ENCODE measurements at places on chromosomes 13 and 19. TPM values are rescaled to one million over a fixed set of nuclear protein-coding genes. Genes with fewer than 3 reads are reported as not detected.

The NCCRP1 gene
- not detected for total RNA-seq

DNA sequence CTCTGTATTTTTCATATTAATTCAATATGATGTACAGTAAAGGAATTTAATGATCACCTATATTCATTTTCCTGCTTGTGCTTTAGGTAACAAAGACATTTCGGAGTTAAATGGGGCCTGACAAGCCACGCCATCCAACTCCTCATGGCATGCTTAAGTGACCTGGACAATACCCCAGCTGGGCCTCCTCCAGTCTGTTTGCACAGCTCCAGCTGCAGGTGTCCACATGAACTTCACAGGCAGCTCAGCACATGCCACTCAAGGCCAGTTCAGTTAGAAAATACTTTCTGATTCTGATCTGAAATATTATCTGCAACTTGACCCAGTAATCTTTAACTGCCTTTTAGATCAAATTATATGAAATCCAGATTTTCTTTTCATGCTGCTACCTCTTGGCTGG lies 89.6 kb upstream of the SLC15A1 start:
- DNase-seq = no peak

The SH2D3A gene
- total RNA-seq = 0.12 TPM

DNA sequence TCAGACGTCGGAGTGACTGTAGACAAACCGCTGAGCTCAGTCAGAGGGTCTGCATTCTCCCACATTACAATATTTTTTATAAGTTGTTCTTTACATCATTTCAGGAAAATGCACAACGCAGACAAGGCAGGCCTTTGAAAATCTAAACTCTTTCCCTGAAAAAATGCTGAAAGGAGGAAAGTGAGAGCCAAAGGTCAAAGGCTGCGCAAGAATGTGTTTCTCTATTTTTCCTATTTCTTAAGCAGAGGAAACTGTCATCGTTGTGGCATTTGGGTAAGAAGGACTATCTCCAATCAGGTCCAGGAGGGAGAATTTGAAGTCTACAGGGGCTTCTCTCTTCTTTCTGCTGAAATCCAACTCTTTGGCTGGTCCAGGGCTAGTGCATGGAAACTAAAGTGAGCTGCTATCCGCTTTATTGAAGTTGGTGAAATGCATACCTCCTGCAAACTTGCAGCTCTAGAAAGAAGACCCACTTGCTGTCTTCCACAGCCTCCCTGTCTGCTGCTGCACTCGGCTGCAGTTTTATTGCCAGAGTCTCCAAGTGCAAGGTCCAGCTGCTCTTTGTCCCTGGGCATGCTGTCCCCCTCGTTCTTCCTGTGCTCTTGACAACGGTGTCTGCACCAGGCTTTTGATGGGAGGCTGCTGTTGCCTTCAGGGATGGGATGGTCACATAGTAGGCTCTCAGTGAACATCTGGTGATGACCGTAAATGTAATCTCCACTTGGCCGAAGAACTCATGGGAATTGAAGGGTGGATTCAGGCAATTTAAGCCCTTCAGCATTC lies 31.2 kb downstream of the ZNF536 start:
- DNase-seq = no peak

DNA sequence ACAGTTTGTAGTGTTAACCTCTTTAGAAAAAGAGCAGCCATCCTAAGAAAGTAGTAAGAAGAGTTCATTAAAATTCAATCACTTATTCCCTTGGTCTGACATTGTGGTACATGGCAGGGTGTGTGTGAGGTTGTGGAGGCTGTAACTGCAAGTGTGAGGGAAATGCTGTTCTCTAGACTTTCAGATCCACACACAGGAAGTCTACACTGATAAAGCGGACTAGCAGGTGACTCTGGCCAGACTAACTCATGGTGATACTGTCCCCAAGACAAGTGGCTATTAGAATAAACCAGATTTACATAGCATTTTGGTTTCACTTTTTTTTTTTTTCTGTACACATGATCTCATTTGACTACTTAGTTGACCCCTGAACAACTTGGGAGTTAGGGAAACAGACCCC lies 10.0 kb downstream of the MTIF3 start:
- DNase-seq = no peak

GRCh38 chr19:10315335-10316214 lies at the start of gene FDX2:
TSS of gene FDX2 (minus strand) at chr19:10316015. CDS start at chr19:10315996, 19 bp downstream.
- peak; percentile 94 for DNase-seq

DNA sequence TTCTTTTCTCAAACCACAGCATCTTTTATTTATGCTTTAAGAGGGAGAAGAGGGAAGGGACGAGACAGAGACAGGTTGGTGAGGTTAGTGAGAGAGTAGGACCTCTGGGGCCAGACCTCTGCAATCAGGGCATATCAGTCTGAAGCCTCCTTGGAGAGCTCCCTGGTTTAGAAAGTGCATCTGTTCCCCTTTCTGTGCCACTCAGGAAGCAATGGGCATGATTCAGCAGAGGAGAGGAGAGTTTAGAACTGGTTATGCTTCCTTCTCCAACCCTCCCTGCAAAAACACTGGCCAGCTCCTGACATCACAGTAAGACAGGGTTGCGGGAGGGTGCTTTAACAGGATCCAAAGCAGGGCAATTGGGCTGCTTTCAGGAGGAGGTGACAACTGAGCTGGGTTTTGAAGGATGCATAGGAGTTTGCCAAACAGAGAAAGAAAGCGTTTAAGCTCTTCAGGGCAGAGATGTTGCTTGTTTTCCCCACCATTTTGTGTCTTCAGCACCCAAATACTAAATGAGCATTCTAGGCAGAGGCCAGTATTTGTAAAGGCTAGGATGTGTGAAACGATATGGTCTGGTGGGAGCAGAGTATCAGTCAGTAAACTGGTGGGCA lies 33.1 kb downstream of the CERS4 start:
- no peak for DNase-seq

The BEST2 gene
- total RNA-seq = not detected

The DBP gene
- total RNA-seq = 34.2 TPM

DNA sequence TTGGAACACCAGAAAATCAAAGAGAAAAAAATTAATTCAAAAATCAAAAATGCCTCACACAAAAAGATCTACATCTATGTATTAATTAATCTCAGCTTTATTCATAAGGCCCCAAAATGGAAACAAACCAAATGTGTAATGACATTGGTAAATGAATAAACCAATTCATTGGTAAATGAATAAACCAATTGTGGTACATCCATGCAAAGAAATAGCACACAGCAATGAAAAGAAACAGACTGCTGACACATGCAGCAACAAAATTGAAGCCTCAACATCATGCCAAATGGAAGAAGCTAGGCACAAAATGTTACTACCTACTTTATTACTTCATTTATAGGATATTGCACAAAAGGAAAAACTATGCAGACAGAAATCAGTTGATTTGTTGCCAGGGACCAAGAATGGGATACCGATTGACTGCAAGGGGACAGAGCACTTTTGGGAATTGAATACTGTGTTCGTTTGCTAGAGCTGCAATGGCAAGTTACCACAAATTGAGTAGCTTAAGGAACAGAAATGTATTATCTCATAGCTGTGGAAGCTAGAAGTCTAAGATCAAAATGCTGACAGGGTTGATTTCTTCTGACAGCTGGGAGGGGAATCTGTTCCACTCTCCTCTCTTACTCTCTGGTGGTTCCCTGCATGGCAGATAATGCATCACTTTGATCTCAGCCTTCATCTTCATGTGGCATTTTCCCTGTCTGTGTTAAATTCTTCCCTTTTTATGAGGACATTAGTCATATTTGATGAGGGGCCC lies 252.8 kb downstream of the RFC3 start:
- no peak for DNase-seq

- no peak for DNase-seq
Observed at GRCh38 chr13:30934381-30934780, 1.9 kb downstream of the TEX26 start.

The ANKLE1 gene
- total RNA-seq = 0.21 TPM

The LYL1 gene
- total RNA-seq = 7.0 TPM

DNA sequence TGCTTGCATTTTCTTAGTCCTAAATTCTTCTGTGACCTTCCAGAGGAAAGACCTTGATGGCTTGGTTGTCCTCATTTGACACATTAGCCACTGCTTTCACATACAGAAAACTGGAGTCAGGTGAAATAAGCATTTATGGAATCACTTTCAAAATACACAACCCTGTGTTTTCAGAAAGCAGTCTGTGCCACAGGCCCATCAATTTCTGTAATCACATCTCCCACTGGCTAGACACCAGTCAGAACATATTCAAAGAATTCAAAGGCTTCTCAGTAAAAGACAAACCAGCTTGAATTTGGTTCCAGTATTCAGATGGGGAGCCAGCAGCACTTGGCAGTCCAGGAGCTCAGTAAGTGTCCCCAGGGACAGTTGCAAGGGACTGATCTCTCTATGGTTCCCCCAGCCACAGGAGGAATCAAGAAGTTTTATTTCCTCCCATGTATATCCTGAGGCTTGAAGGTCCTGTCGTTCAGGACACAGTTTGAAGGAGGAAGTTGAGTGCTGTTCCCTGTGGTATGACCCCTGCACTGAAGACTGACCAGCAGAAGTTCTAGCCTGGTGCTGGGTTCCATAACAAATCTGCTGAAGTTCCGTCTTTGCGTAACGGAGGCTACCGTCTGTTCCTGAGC lies 214.3 kb downstream of the FOXO1 start:
- no peak for DNase-seq

DNA sequence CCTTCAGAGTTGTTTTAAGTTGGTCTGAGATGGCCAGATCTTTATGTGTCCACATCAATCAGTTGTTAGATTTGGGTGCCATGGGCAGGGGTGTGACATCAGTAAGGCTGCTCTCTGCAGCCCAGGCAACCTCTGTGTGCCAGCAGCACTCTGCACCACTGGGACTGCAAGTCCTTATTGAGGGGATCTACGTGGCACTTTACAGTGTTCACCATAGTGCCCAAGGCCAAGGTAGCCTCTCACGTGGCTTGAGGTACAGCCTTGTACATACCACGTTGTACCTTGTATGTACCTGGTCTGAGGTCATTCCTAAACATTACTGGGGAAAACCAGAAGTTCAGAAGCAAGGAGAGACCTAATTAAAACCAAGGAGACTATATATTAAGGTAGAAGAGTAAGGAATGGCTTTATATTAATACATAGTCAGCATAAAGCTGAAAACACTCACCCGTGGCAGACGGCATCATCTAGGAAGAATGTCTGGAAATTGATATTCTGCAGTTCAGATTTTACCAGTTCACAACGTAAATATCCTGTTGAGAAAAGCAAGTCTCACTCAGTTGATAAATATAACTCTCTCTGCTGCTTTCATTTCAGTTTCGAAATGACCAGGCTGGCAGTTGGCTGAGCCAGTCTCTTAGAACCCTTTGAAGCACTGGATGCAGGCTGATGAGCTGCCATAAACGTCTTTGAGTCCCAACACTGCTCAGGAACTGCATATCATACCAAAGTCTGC lies 128.8 kb downstream of the ZDHHC20 start:
- DNase-seq = no peak

DNA sequence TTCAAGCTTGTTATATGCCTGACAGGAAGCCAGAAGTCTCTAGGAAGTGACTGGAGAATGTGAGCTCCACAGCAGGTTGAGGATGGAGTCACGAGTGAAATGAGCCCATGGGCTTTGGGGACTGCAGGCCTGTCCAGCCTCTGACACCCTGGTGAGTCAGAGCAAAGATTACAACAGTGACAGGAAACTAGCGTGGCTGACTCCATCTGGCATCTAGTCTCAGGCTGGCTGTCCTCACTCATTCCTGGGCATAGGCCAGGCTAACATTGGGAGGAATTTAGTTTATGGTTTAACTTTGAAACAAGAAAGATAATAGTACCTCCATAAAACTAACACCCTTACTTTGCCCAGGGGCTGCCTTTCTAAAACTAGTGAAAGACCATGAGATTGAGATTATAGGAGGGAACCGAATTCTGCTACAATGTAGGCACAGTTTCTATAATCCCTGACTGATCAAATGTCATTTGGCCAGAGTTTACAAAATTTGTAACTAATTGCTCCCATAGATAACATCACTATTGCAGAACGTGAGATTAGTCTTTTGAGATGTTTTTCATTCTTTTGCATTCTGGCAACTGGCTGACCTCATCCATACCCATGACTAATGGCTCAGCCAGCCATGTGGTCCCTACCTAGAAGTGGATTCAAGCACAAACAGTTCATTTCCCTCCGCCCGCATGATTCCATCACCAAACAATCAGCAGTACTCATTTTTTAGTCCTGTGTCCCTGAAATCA lies 28.4 kb downstream of the PSG1 start:
- peak; percentile 11 for DNase-seq

The ICAM1 gene
- total RNA-seq = 12.3 TPM

DNA sequence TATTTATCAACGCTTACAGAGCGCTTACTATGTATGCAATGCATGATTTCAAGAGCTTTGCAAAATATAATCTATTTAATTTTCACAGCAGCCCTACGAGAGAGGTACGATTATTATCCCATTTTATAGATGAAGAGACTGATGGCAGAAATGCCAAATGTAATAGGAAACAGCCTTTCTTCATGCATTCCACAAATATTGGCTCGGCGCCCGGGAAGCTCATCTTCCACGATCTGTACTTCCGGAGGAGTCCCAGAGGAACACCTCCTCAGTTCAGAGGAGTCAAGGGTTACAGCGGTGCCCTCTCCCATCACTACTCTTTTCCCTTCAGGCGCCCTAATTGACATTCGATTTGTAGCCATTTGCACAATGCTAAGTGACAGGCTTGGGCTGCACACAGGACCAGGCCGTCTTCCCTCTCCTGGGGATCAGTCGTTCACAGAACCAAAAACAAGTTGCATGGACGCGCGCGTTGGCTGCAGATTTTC lies 1.1 kb upstream of the ARHGAP35 start:
- DNase-seq = peak; percentile 80

GRCh38 chr13:31191748-31192147 lies 8.0 kb upstream of the B3GLCT start:
- DNase-seq = no peak

DNA sequence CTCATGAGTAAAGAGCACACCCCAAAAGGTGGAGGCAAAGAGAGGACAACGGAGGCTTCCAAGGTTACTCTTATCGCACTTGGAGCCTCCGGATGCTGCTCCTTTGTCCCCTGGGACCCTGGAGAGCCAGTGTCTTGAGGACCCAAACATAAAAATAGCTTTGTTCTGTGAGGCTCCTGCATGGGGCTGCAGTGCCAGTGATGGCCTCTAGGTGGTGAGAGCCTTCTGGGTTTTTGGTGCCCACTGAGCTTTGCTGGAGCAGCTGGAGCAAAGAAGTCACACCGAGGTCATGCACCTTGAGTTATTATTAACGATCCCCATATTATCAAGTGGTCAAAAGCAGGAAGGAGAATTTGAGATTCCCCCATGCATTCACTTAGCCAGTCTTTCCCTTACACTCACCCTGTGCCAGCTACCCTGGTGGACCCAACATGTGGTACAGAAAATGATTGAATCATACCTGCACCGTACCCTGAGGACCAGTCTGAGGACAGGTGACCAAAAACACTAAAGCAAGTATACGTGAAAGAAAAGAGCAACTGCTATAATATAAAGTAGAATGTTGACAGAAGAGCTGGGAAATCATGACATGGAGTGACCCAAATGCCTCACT lies 41.5 kb downstream of the ZNF682 start:
- peak; percentile 11 for DNase-seq

DNA sequence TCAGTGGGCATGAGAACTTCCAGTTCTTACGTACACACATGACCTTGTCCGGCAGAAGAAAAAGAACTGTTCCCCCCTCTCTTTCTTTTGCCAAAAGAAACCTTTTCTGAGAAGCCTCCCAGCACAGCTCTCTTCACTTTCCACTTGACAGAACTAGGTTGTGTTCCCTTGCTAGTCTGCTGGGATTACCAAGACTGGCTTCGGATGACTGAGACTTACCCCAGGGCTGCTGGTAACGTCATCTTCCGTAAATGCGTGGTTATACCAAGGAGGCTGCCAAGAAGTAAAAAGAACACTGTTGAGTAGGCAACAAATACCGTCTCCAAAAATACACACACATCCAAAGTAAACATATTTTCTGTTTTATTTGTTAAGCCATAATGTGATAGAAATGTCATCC lies 908.2 kb downstream of the EFNB2 start:
- no peak for DNase-seq

All from heart left ventricle (tissue), 16 donors.